ENCODE measurements at places on chromosomes 12 and 14.

DNA sequence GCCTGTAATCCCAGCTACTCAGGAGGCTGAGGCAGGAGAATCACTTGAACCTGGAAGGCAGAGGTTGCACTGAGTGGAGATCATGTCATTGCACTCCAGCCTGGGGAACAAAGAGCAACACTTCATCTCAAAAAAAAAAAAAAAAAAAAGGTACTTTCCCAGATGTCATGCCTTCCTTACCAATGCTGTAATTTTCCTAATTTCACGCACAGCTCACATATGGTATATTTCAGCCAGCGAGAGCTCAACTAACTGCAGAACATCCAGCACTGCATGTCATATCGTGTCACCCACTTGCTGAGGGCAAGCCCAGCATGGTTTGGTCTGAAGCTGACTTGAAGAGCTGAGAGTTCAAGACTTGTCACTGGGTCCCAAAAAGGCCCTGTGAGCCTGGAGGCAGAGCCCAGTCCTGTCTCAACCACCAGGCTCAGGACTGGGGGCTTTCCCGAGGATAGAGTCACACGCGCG lies 29.0 kb downstream of the NFKBIA start:
- peak; percentile 46 for DNase-seq

GRCh38 chr12:48072266-48072665 lies 33.6 kb downstream of the SENP1 start:
- no peak for DNase-seq

DNA sequence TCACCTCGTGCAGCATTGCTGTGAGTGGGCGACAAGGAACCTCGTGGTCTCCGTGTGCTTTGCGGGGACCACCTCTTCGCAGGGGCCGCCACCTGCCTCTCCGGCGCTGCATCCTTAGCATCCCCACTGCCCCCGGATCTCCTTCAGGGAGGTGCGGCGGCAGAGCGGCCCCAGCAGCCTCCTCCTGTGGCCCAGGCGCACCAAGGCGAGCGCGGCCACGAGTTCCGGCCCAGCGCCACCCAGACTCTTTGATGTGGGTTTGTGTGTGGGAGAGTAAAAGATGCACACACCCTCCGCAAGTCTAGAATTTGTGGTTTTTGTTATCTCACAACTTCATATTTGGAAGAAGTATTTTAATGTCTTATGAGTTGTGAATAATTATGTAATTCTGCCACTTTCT lies 118.8 kb upstream of the DIO3 start:
- no peak for DNase-seq

DNA sequence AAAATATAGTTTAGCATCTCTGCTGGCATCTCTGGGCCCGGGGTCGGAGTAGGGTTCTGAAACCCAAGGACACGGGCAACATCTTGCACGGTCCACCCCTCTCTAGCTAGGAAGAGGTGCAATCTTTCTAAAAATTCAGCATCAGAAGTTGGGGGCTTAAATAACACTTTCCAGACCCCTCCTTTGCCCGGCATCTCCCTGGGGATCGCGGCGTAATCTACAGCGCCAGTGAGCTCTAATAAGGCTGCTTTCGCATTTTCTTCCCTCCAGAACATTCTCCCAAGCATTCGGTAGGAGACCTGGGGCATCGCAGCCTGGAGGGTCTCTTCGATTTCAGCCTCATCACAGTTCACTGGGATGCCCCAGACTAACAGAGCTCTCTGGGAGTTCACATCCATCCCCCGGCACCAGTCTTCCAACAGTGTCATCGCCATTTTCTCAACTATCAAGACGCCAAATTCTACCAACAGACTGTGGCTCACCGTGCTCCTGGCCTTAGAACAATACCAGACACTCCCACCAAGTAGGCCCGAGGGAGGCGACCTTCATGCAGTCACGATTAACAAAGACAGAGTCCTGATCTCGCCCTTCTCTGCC lies 880 bp downstream of the PNMA1 start:
- DNase-seq, result no peak

DNA sequence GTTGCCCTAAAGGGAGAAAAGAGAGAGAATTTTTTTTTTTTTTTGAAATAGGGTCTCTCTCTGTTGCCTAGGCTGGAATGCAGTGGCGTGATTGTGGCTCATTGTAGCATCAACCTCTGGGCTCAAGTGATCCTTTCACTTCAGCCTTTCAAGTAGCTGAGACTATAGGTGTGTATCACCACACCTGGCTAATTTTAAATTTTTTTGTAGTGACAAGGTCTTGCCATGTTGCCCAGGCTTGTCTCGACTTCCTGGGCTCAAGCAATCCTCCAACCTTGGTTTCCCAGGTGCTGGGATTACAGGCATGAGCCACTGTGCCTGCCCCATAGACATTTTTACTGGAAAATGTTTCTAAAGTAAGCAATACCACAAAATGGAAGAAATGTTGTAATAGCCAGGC lies 36.8 kb downstream of the YARS2 start:
- no peak for DNase-seq

GRCh38 chr14:40354754-40355153 lies 922.5 kb upstream of the FBXO33 start:
- DNase-seq, result no peak

DNA sequence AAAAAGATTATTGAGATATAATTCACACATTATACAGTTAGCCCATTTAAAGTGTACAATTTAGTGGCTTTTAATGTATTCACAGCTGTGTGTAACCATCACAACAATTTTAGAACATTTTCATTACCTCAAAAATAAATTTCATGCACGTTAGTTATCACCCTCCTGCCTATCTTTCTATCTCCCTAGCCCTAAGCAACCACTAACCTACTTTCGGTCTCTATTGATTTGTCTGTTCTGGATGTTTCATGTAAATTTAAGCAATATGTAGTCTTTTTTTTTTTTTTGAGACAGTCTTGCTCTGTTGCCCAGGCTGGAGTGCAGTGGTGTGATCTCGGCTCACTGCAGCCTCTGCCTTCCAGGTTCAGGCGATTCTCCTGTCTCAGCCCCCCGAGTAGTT lies 439.4 kb downstream of the PCNX1 start:
- no peak for DNase-seq

GRCh38 chr14:99649219-99649618 lies 4.3 kb downstream of the HHIPL1 start:
- peak; percentile 69 for DNase-seq

DNA sequence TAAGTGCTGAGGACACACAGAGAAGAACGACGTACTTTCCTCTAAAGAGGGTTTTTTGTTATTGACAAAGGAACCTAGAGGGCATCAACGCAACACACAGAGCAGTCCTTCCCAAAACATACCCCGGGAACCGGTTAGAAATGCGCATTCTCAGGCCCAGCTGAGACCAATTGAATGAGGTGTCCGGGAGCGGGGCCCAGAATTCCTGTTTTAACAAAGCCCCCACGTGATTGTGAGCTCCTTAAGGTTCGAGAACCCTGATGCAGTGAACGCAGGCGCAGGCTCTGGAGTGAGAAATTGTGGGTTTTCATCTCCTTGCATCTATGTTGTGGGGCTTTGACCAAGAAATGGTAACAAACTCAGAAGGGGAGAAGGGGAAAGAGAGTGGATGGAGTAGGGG lies 51.0 kb upstream of the TBX3 start:
- no peak for DNase-seq

DNA sequence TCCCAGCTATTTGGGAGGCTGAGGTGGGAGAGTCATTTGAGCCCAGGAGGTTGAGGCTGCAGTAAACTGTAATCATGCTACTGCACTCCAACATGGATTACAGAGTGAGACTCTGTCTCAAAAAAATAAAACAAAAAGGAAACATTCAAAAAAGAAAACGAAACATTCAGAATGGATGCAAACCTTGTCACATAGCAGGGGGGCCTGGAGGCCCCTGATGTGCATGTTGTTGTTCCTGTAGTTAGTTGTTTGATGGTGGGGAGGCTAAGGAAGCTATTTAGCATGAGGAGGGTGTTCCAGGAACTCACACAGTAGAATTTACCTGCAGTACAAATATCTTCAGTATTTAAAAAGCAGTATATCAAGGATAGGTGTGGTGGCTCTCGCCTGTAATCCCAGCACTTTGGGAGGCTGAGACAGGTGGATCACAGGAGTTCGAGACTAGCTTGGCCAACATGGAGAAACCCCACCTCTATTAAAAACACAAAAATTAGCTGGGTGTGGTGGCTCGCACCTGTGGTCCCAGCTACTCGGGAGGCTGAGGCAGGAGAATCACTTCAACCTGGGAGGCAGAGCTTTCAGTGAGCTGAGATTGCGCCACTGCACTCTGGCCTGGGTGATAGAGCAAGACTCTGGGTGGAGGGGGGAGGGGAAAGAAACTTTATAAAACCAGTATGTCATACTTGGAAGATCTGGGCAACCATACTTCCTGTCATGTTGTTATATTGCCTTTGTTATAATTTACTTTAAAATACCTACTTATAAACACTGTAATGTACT lies 17.6 kb upstream of the AEBP2 start:
- DNase-seq, result no peak

- no peak for DNase-seq
These were observed 21.6 kb upstream of the TESC start for GRCh38 chr12:117120787-117121186.

DNA sequence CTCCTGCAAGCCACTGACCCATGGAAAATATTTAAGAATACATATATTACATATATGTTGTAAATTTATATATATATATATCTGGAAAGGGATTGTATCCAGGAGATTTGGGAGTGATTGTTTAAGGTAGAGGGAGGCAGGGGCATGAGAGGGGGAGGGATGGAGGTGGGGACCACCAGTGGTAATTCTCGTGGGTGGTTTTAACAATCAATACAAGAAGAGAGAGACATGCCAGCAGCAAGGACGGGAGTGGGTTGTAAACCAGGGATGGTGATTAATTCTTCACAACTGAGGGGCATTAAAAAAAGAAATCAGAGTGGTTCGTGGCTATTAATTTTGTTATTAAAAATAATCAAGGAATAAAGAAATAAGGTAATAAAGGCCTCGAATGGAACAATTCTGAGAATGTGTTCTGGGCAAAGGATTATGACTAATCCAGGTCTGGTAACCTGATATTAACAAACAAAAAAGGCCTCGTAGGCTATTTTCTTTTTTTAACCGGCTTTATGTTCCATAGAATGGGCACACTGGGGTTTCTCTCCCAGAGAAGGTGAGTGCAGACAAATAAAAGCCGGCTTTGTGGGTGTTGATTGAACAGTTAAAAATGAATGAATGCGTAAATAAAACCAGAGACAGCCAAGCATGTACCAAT lies 8.3 kb upstream of the RTL1 start:
- DNase-seq, result no peak

- no peak for DNase-seq
These were observed 9.0 kb upstream of the MTA1 start for GRCh38 chr14:105410642-105411016.

DNA sequence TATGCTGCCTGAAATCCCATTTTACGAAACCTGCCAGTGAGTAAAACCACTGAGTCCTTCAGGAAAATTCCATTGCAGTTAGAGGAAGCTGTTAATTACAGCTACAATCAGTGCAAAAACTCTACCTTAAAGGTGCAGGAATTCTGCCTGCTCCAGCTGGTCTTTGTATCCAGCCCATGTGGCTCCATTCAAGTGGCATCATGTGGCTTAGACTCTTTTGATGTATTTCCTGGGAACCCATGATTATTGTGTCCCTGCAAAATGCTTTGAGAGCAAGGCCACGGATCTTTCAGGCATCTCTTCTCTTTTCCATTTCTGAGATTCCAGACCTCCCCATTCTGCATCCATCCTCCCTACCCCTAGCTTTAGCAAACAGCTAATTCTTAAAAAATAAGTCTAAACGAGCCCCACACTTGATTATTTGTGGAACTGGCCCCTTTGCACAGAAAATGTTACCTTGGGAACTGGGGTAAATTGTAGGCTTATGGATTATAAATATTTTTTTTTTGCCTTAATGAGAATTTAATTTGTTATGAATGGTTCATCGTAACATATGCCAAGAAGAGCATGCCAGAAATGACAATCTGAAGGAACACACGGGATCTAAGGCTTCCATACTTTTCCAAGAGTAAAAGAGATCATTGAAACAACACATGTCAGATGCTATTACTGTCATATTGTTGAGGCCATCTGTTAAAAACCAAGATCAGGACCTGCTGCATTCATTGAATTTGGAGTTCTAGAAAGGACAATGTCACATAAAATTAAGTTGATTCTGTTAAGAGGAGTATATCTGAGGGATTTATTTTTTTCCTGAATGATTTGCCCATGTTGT lies 144.6 kb downstream of the TPH2 start:
- DNase-seq, result no peak

DNA sequence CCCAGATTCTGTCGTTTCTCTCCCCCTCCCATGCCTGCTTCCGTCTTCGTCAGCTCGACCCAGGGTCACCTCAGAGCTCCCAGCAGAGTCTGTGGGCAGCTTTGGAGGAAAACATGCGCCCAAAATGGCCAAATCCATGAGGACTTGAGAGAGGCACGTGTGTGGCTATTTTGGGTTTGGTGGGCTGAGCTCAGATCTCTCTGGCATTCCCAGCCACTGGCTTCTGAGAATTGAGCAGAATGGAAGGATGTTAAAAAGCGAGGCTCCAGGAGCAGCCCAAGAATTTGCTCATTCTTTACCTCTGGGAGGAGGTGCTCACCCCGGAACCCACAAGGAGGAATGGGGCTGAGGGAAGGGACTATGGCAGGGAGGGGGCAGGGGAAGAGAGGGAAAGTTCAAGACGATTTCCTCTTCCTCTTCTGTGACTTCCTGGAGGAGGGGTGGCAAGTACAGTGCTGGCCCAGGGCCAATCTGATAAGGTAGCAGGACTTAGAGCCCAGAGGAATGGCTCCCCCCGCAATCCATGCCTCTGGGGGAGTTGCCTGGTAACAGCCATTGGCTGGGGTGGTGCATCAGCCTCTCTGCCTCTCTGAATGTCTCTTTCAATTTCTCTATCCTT lies 20.1 kb downstream of the TSPAN9 start:
- DNase-seq, result no peak

DNA sequence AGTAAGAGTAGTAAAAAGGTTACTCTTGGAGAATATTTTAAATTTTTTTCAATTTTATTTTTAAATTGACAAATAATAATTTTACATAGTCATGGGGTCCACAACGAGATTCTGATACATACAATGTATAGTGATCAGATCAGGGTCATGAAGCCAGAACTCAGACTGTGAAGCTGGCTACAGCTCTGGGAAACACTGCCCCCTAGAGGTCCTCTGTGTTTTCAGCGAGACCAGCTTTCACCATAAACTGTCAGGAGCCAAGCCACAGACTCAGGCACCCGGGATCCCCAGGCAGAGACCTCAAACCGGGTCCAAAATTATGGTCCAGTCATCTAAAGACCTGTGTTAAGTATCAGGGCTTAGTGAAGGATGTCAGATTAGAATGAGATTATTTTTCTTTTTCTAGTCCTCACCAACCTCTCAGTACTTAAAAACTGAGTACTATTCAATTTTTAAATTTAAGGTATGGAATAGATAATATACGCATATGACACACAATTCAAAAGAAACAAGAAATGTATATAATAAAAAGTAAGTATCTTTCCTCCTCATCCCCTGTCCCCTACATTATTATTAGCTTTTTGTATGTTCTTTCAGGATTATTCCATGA lies 397.1 kb downstream of the MDGA2 start:
- DNase-seq, result peak; percentile 5

DNA sequence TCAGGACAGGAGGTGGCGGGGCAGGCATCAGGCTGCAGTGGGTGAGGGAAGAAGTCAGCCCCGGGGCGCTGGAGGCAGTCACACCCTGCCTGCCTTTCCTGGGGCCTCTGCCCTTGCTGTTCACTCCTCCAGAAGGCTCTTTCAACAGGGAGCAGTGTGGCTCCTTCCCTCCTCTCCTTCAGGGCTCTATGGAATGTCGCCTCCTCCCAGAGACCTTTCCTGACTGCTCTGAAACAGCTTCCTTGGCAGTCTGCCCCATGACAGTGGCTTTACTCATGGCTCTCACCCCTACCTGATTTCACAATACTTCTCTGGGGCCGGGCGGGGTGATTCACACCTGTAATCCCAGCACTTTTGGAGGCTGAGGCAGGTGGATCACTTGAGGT lies 7.1 kb downstream of the RHOF start:
- DNase-seq, result peak; percentile 96

GRCh38 chr12:78407722-78408121 lies 456.9 kb upstream of the SYT1 start:
- DNase-seq, result no peak
